Lung microvascular endothelial cell (primary cell): ENCODE measurements at places on chromosomes 16 and 17.

GRCh38 chr17:81804559-81805399, 829 bp downstream of the GCGR start:
- no peak for DNase-seq

DNA sequence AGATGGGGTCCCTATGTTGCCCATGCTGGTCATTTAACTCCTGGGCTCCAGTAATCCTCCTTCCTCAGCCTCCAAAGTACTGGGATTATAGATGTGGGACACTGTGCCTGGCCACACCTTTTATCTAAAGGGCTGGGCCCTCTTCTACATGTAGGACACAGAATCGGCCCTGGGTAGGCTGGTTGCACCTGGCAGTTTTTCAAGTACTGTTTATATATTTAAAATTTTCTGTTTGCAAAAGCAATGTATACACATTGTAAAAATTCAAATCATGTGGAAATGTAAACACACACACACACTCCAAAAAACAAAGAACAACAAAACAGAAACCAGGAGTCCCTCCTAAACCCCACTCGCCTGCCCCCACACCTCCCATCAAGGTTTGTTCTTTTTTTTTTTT, 28.1 kb upstream of the SIAH1 start:
- DNase-seq: no peak

- DNase-seq: no peak
Measured at GRCh38 chr16:8594149-8594666, 3.9 kb upstream of the TMEM114 start.

DNA sequence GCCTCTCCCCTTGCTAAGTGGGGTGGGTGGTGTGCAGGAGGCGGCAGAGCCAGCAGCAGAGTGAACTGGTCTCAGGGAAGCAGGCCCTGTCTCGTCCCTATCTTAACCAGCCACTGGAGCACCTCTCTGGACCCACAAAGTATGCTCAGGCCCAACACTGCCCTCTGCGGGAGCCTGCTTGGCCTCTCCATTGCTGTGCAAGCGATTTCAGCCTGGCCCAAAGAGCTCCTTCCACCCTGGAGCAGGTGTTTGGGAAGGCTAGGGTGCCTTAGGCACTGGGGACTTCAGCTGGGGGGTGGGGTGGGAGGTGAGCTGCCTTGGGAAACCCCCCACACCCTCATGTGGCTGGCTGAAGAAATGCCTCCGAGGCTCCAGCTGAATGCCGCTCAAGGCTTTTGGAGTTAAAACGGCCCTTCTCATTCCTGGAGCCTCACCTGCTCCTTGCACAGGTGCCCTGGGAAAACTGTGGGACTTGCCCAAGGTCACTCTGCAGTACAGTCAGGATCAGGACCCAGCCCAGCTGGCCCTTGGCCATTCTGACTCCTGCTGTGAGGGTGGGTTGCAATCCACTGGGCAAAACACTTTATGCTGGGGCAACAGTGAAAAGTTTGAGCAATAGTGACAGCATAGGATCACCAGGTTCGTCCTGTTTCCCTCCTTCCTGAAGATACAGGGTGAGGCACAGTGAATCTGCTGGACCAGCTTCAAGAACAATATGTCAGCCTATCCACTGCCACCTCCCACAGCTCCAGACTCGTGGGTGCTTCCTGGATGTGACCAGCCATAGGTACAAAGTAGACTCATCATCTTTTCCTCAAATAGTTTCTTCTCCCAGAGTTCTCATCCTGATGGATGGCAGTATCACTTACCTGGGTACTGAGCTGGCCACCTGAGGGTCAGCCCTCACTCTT, 5.9 kb upstream of the UBE2O start:
- DNase-seq: peak; percentile 72

DNA sequence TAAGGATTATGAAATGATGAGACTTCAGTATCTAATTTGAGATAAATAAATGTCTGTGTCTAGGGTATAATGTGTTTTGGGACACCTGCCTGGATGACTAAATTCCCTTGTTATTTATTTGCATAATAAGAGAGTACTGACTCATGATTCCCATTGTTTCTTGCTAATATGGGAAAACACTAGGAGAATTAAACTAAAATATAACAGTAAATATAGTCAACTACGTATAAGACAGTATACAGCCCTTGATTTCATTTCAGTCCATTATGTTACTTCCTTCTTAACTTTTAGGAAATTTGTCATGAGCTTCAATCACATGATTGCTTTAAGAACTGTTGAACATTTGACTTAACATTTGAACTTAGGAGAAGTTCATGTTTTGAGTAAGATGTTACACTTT, 62.4 kb downstream of the VMP1 start:
- peak; percentile 61 for DNase-seq

GRCh38 chr17:17514993-17515933, 19.1 kb upstream of the RASD1 start:
- no peak for DNase-seq

DNA sequence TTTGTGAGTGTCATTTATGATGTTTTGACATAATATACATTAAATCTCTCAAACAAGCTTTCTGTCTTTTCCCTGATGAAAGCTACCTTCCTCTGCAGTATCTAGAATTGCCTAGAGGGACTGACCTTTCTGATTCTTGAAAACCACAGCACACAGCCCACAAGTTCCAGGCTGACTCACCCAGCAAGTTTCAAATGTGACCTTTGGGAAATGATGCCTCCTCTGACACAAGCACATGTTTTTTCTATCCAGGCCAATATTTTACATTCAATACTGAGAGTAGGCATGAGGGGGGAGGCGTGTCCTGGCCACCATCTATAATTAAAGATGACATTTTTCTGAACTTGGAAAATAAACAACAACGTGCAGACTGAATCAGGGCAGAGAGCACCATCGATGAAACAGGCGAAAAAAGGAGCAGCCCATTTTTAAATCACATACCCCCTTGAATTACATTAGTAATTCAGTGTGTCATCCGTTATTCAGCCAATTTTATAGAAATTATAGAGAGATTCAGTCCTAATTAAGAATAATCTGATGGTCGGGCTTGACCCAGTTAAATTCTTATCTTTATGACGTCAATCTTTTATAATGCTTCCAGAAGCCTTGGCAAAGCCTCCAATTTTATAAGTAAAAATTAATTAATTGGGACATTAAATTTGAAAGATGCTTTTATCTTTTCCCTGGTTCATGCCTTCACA, 292.6 kb upstream of the CDH11 start:
- no peak for DNase-seq

GRCh38 chr16:51172368-51172767, 21.3 kb upstream of the SALL1 start:
- DNase-seq: no peak

GRCh38 chr17:44467108-44467507, 36.1 kb downstream of the GPATCH8 start:
- DNase-seq: no peak

- DNase-seq: no peak
Measured at GRCh38 chr17:73481676-73482075, 162.6 kb downstream of the SDK2 start.

GRCh38 chr16:86240716-86241363, 269.5 kb upstream of the FOXF1 start:
- DNase-seq: no peak
